ENCODE measurements at places on chromosomes 7 and 10. TPM values are rescaled to one million over a fixed set of nuclear protein-coding genes. Genes with fewer than 3 reads are reported as not detected.

ITPRID1 gene
- polyA plus RNA-seq: 0.03 TPM

SPDYE16 gene
- 0.03 TPM for polyA plus RNA-seq

GDF2 gene
- not detected for polyA plus RNA-seq

DNAJC2 gene
- polyA plus RNA-seq: 9.8 TPM

PLEKHS1 gene
- not detected for polyA plus RNA-seq

WDR86 gene
- polyA plus RNA-seq: 22.1 TPM

ITIH5 gene
- 6.5 TPM for polyA plus RNA-seq

TBATA gene
- not detected for polyA plus RNA-seq

AMZ1 gene
- 0.59 TPM for polyA plus RNA-seq

RBP3 gene
- polyA plus RNA-seq: not detected

ATP5F1C gene
- 105 TPM for polyA plus RNA-seq

PAPOLB gene
- 0.02 TPM for polyA plus RNA-seq

UTF1 gene
- polyA plus RNA-seq: 0.47 TPM

CCL24 gene
- not detected for polyA plus RNA-seq

SHLD2 gene
- polyA plus RNA-seq: 4.5 TPM

NANOS1 gene
- polyA plus RNA-seq: 2.3 TPM

FAS gene
- polyA plus RNA-seq: 3.7 TPM

HEPACAM2 gene
- polyA plus RNA-seq: not detected

LDB3 gene
- polyA plus RNA-seq: 0.17 TPM

TDRD1 gene
- 0.02 TPM for polyA plus RNA-seq

PON1 gene
- not detected for polyA plus RNA-seq

TUBB8 gene
- 3.0 TPM for polyA plus RNA-seq

NRAP gene
- not detected for polyA plus RNA-seq

CCDC172 gene
- 1.1 TPM for polyA plus RNA-seq

PILRA gene
- polyA plus RNA-seq: 14.6 TPM

CYP26A1 gene
- polyA plus RNA-seq: 9.1 TPM

ZNF727 gene
- not detected for polyA plus RNA-seq

FOXI2 gene
- polyA plus RNA-seq: 1.0 TPM

AS3MT gene
- polyA plus RNA-seq: 5.8 TPM

Data from H1 (cell line).